Effector memory CD4-positive, alpha-beta T cell (primary cell): ENCODE measurements at places on chromosomes 16 and 17.
A peak's percentile ranks its signal among the peaks of the same experiment; 100 is the strongest.

DNA sequence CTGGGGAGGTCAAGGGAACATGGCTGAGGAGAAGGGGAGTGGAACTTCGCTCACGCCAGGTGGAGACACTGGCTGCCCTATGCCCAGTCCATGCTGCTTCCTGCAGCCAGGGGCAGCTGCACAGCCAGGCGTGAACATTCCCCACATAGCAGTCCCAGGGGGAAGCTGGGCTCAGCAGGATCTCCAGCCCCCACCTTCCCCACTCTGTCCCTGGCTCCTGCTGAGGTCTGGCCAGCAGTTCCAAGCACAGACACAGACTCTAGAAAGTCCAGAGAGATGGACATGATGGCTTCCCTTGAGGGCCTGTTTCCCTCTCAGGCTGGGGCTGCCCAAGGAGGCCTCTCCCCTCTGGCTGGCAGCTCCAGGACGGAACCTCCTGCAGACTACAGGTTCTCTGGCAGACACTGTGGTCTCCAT, 9.3 kb downstream of the JUP start:
- DNase-seq = no peak

DNA sequence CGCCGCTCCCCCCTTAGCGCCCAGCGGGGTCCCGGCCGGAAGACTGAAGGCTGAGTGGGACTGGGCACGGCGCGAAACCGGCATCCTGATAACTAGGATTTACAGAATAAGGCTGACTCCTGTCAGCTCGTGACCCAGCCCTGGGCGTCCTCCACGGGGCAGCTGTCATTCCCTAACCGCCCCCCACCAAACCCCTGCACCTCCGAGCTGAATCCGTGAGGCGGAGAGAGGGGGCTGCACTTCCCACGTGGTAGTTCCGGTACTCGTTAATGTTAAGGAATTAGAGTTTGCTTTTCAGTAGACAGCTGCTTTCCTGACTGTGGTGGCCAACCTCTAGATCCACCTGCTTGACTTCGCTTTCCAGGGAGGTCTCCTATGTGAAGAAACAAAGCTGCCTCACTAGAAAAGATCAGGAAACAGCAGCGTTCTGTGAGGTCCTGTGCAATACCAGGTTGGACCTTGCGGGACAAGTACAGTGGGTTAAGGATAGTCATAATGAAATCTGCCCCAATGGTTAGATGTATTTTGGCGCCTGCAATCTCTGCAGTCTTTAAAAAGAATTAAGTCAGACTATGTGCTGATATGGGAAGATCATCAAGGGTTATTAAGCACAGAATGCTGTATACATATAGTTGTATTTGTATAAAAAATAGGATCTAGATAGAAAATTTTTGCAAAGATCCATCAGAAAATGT, 1.1 kb upstream of the WBP2 start:
- DNase-seq = no peak

- DNase-seq = no peak
These were observed 25.8 kb downstream of the COX4I1 start for GRCh38 chr16:85825326-85825725.

- no peak for DNase-seq
These were observed 99.7 kb downstream of the VPS53 start for GRCh38 chr17:614653-615546.

- DNase-seq = no peak
These were observed 42.4 kb downstream of the SNX11 start for GRCh38 chr17:48149787-48150463.

GRCh38 chr16:27230562-27231001, 27.3 kb downstream of the KDM8 start:
- peak; percentile 54 for DNase-seq
